ENCODE measurements at places on chromosomes 3 and 15. TPM values are rescaled to one million over a fixed set of nuclear protein-coding genes. Genes with fewer than 3 reads are reported as not detected.
A peak's percentile ranks its signal among the peaks of the same experiment; 100 is the strongest.

DNA sequence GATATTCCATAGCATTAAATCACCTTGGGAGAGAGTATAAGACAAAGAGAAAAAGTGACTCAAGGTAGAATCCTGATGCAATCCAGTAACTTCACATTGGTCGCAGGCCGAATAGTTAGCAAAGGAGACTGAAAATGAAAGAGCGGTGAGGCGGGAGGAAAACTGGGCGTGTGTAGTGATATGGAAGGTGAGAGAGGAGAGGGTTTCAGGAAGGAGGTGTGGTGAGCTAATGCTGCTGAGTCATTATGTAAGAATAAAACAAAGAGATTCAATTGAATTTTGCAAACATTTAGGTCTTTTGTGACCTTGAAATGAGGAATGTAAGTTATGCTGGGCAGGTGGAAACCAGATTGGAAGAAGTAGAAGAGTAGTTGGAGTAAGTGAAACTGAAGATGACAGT, 235.3 kb downstream of the C3orf38 start:
- no peak for DNase-seq

DNA sequence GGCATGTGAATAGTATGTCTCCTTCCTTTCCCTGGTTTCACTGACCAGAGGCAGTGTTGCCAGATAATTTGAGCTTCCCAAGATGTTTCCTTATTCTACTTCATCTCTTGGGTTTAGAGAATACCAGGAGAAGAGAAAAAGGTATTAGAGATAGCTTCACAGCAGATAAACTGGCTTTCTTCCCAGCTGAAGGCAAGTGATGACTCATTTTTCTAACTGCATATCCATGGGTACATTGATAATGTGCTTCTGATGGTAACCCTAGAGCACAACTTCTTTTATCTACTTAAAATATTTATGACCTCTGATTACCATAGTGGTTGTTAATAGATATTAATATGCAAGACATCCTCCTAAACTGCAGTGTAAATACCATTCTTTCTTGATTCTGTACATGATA, 34.6 kb upstream of the CMTM8 start:
- peak; percentile 92 for DNase-seq

DNA sequence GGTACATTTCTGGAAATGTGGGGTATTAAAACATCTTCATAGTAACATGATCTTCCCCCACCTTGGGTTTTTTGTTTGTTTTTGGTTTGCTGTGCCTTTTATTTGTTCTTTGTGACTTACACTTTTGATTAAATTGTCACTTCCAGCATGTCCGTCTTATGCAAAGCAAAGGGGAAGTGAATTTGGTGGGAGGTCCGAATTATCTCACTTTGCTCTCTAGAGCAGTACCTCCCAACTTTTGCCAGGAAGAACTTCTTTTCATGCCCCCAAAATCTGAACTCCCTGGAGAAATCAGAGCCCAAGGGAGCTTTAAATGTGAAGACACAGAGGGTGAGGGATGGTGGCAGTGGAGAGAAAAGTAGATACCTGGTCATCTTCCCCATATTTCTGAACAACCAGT, 173.1 kb downstream of the IL5RA start:
- DNase-seq, result no peak

- DNase-seq, result peak; percentile 81
These were observed 57.9 kb downstream of the CMSS1 start for GRCh38 chr3:99875581-99875928.

DNA sequence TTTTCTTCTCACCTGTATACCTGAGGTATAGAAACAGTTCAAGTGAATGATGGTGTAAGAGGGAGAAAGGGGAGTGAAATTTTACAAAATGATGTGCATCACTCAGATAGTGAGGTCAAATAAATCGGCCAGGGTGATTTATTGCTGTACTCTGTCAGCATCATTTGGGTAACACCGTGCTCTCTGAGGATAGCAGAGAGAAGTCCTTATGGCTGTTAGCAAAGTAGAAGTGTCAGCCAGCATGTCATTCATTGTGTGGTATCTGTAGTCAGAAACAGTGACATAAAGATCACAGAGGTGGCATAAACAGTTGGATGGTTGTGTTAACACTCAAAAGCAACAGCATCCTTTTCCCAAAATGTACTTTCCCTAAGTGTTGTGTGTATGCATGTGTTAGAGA, 53.4 kb downstream of the PSMD6 start:
- DNase-seq, result no peak

- DNase-seq, result no peak
These were observed 150.9 kb downstream of the IMPG2 start for GRCh38 chr3:101169516-101169915.

DNA sequence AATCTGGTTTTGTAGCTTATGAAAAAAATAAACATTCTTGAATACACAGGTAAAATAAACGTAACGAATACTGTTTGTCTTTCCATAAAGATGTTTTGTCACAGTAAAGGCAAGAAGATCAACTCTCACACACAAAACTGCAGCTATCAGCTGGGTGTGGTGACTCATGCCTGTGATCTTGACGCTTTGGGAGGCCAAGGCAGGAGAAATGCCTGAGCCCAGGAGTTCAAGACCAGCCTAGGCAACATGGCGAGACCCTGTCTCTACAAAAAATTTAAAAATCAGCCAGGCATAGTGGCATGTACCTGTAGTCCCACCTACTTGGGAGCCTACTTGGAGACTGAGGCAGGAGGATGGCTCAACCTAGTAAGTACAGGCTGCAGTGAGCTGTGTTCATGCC, 39.6 kb downstream of the CBLB start:
- no peak for DNase-seq

- no peak for DNase-seq
These were observed 63.6 kb downstream of the CLDN1 start for GRCh38 chr3:190258634-190259033.

GRCh38 chr15:89802986-89803824, 11.4 kb downstream of the ANPEP start:
- DNase-seq, result no peak

DNA sequence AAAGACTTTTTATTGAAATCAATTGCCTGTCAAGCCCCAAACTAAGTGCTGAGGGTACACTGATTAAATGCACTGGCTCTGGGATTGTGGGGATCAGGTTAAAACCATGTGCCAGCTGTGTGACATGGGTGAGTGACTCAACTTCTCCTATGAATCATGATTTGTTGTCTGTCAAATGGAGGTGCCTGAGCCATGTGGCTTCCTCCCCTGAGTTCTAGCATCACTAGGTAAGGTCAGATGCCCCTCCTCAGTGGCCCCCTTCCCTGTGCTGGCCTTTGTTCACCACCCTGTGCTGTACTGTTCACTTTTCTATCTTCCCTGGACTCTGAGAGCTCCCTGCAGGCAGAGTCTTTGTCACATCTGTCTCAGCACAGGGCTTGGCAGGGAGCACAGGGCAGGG, 43.6 kb upstream of the ATP2B2 start:
- DNase-seq, result no peak

- DNase-seq, result peak; percentile 5
These were observed 985 bp downstream of the LCMT2 start for GRCh38 chr15:43329217-43329959.

DNA sequence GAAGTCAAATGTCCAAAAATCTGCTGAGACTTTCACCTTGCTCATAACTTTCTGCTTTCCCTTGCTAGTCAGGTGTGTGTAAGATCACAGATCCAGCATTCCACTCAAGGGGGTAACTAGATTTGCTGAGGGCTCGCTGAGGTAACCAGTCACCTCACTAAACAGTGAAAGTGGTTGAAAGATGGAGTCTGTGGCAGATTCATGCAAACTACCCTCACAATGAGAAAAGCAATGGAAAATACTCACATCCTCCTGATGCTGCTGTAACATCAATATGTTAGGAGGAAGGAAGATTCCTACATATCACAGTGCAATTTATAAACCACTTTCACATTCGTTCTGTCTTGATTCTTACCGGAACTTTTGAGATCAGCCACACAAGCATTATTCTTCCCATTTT, 174.3 kb upstream of the BCL6 start:
- no peak for DNase-seq

DNA sequence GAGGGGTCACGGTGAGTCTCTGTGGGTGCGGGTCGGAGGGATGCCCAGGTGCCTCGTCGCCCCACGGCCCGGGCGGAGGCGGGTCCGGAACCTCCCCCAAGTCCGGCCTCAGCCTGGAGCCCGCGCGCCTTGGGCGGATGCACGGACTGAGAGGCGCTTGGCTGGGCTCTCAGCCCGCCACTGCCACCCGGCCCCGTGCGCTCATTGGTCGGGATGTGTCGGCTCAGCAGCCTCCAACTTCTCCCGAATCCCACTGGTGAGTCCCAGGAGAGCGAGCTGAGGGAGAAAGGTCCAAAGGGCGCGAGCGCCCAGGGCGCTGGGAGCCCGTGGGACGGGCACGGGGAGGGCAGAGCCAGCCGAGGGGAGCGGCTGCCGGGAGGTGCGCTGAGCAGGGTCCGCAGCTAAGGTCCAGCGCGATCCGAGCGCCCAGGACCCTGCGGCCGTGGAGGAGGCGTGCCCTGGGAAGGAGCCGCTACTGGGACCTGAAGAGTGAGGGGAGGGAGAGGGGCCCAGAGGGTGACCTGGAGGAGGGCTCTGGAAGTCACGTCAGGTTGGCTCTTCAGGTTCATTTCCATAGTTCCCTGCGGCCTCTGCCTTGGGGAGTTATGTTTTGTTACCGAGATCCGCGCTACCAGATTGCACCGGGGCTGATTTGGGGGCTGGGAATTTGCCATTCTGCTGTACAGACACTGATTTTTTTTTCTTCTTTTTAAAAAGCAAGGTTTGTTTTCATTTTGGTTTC, at the start of gene MME:
Gene MME (plus strand): TSS at position 574 of the 742 bp plus-strand sequence. CDS start 3,849 bp downstream, outside the sequence.
- DNase-seq, result peak; percentile 88

GRCh38 chr15:80615783-80616391, 79.2 kb upstream of the ABHD17C start:
- DNase-seq, result peak; percentile 41

DNA sequence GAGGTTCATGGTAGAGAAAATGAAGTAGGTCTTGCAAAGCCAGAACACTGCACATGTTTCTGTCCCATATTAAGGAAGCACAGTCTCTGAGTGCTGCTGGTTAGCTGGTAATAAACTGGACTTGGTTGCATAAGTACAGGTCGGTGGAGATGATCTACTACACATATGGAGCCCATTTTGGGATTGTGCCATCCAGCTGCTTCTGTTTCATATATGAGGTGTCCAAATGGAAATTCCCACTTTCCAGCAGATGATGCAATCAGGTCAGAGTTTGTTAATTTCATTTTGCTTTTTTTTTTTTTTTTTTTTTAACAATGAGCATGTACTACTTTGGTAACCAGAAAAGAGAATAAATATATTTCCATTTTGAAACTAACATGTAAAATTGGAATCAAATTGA, 122.6 kb downstream of the SATB1 start:
- no peak for DNase-seq

GRCh38 chr3:28210968-28211713, 30.3 kb upstream of the CMC1 start:
- DNase-seq, result no peak

GRCh38 chr15:32867313-32867626, 149.5 kb downstream of the GREM1 start:
- DNase-seq, result no peak

GRCh38 chr15:81327516-81327915, 3.6 kb upstream of the STARD5 start:
- DNase-seq, result peak; percentile 38

DNA sequence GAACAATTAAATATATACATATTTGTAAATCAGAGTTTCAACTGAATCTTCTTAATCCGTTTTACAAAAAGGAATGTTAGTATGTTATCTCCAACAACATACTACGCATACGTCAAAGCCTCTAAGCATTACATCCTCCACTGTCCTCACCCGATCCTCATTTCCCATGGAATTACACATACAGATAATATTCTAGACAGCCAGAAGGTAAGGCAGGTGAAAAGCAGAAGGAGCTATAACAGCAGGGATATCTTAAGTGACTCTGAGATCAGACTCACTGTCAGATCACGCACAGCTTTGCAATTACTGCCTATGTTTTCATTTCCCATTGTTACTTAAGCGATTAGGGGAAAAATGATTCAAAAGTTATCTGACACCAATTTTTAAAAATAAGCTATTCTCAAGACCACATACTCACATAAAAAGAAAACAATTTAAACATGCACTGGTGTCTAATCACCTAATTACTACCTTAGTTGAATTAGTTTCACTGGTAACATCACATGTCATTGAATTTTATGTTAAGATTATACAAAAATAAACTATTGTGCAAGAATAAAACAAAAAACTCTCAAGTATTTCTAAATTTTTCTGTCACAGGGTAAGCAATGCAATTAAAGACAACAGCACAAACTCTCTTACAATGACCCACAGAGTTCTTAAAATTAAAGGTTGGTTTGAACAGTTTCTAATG, 92.8 kb downstream of the TBL1XR1 start:
- no peak for DNase-seq

- no peak for DNase-seq
These were observed 17.0 kb downstream of the TMEM62 start for GRCh38 chr15:43150191-43150929.

- no peak for DNase-seq
These were observed 24.4 kb downstream of the ONECUT1 start for GRCh38 chr15:52765785-52766184.

GRCh38 chr15:63232405-63232804, 43.0 kb downstream of the RAB8B start:
- no peak for DNase-seq

DNA sequence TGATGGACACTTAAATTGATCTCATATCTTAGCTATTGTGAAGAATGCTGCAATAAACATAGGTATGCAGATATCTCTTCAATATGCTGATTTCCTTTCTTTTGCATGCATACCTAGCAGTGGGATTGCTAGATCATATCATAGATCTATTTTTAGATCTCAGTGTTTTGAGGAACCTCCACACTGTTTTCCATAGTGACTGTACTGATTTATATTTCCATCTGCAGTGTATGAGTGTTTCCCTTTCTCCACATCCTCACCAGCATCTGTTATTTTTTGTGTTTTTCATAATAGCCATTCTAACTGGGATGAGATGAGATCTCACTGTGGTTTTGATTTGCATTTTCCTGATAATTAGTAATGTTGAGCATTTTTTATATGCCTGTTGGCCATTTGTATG, 17.1 kb upstream of the RASA2 start:
- DNase-seq, result no peak

GRCh38 chr3:58672451-58672850, 5.9 kb upstream of the FAM3D start:
- no peak for DNase-seq

GRCh38 chr3:52917044-52917443, 19.7 kb upstream of the STIMATE start:
- DNase-seq, result no peak

Gene WDR53
- total RNA-seq, result 10.1 TPM

Gene FAM107A
- 2.6 TPM for total RNA-seq

Gene PP2D1
- 2.9 TPM for total RNA-seq

Gene TTC14
- total RNA-seq, result 52.0 TPM

Gene BMF
- 16.9 TPM for total RNA-seq

Gene THPO
- not detected for total RNA-seq

Gene MNS1
- 3.9 TPM for total RNA-seq

Gene ZNF662
- 10.4 TPM for total RNA-seq

Gene GRAMD2A
- 1.9 TPM for total RNA-seq

Gene RYR3
- total RNA-seq, result 11.6 TPM

Gene PTX3
- 33.0 TPM for total RNA-seq

Gene A4GNT
- total RNA-seq, result 0.96 TPM

Gene LTF
- 1.2 TPM for total RNA-seq
